Hematopoietic multipotent progenitor cell treated with erythropoietin and hydrocortisone succinate and interleukin-3 and kit ligand, for 17 days (in vitro differentiated cells): ENCODE measurements at places on chromosomes 5 and 9.

DNA sequence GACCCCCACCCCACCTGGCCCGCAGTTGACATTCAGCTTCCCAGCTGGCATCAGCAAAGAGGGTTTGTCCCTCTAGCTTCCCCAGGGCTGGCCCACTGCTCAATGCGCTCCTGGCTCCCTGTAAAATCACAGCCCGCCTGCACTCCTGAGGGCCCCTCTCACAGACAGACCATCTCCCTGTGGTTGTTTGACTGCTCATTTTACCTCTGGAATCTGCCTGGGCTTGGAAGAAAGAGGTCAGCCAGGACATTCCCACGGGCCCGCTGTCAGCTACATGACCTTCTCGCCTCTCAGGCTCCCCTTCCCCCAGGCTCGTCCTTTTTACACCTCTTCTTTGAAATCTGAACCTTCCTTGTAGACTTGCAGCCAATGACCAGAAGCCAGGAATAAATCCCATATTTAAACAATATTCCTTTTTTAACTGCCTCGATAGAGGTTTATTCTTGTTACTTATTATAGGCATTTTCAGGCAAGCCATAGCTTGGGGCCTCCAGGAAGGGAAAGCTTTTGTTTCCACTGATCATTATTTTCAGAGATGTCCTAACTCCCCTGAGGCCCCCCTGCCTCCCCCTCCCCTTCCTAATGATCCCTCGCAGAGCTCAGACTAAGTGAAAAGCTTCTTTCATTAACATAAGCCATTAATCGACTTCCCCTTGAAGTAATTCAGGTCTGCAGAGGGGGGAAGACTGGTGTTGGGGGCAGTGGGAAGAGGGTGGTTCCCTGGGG lies 76.3 kb upstream of the IQGAP2 start:
- DNase-seq = no peak

GRCh38 chr9:76415731-76416130 lies 21.5 kb upstream of the RFK start:
- no peak for DNase-seq

- no peak for DNase-seq
Measured at GRCh38 chr9:130660683-130661450, 3.5 kb upstream of the PRDM12 start.

DNA sequence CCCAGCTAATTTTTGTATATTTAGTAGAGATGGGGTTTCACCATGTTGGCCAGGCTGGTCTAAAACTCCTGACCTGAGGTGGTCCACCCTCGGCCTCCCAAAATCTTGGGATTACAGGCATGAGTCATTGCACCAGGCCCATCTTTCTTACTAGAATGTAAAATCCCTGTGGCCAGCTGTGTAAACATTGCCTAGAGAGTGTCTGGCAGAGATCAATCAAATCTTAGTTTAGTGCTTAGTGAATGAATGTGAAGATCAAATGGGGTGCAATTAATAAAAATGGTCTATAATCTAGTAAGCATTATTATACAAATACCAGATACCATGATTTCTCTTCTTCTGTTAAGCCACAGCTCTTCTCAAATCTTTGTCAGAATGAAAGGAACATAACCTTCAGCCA lies 289.9 kb downstream of the KCTD16 start:
- DNase-seq = no peak

DNA sequence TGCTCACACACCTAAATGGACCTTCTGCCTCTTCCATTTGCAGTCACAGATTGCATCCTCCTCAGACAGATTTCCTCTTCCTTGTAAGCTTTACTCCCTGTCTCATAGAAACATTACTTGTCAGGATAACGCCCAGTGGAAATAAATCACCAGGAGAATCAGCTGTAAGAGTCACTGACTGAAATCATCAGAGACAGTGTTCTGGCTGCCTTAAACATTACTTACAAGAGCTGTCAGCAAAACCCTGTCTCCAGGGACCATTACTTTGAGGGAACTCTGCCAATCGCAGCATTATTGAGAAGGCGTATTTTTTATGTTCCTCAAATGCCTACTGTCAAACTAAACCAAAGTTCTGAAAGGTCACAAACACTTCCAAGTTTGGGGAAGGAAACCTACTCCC lies 5.9 kb downstream of the DPYSL3 start:
- no peak for DNase-seq

DNA sequence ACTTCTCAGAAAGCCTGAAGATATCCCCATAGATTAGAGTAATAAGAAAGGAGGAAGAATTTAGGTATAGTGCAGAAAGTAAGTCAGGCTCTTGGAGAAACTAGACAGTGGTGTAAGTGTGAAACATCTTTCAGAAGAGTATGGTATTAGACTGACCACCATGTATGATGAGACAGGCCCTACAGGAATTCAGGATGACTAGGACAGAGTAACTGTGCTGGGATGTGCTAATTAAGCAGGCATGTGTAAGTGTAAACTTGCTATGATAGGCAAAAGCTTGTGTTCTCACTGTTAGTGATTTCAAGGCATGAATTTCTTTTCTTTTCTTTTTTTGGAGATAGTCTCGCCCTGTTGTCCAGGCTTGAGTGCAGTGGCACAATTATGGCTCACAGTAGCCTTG lies 70.8 kb downstream of the RAB24 start:
- no peak for DNase-seq

- DNase-seq = no peak
Measured at GRCh38 chr5:114830114-114830513, 339.6 kb downstream of the TRIM36 start.

DNA sequence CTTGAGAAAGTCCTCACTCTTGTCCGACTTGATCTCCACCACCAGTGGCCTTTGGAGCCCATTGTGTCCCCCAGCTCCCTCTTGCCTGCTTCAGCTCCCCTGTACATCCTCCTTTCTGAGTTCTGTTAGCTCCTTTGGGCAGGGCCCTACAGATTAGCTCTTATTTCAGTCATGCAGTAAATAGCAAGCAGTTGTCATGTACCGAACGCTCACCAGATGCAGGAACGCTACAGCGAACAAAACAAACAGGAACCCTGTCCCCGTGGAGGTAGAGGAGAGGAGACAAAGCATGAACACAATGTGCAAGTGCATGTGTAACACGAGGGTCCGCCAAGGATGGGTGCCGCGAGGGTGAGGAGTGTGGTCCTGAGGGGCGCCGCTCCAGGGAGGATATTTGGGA lies 111.3 kb downstream of the PDZD2 start:
- no peak for DNase-seq

DNA sequence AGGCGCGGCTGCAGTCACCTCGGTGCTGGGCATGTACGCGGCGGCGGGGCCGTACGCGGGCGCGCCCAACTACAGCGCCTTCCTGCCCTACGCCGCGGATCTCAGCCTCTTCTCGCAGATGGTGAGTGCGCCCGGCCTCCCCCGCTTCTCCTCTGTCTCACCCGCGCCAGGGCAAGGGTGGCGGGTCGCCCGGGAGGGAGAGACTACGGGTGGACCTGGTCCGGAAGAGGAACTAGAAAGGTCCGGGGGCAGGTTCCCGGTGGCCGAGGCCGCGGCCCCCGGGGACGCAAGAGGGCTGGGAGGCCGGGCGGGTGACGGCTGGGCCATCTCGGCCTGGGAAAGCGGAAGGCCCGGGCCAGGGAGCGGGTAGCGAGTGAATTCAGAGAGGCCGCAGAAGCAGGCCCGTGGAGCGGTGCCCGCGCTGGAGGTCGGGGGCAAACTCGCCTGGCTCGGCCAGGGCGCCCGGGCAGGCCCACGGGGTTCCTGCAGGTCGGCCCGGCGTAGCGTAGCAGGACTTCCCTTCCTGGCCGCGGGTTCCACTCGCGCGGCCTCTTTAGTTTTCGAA lies 711 bp downstream of the IRX1 start:
- no peak for DNase-seq

GRCh38 chr5:74056789-74057164 lies 430.8 kb downstream of the ARHGEF28 start:
- no peak for DNase-seq

DNA sequence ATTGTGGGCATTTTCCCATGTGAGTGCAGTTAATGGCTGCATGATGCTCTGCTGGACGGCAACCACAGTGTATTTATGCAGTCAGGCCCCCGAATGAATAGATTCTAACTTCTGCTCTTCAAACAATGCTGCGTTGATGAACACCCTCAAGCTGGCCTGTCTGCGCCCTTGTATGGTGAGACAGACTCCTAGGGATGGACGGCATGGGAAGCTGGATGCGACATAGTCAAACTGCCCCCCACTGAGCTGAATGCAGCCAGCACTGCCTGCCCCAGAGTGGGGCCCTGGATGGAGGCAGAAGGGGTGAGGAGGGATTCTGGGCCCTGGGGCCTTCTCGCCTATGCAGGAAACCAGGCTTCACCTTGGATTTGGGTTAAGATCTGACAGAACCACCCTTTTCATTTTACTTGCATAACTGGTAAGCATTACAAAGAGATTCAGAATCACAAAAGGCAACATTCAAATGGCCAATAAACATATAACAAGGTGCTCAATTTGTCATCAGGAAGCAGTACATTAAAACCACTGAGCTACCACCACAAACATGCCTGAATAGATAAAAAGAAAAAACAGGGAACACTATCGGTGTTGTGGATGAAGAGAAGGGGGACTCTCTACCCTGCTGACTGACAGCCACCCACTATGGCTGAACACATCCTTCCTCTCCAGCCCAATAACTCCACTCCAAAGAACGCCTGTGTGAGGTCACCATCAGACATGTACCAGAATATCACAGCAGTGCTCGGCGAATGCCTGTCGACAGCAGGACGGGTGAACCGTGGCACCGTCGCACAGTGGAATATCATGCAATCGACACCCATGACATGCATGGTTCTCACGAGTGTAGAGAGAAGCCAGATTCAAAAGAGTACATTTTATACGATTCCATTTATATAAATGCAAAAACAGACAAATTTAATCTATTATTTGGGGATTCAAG lies 79.1 kb downstream of the RAPGEF1 start:
- no peak for DNase-seq

DNA sequence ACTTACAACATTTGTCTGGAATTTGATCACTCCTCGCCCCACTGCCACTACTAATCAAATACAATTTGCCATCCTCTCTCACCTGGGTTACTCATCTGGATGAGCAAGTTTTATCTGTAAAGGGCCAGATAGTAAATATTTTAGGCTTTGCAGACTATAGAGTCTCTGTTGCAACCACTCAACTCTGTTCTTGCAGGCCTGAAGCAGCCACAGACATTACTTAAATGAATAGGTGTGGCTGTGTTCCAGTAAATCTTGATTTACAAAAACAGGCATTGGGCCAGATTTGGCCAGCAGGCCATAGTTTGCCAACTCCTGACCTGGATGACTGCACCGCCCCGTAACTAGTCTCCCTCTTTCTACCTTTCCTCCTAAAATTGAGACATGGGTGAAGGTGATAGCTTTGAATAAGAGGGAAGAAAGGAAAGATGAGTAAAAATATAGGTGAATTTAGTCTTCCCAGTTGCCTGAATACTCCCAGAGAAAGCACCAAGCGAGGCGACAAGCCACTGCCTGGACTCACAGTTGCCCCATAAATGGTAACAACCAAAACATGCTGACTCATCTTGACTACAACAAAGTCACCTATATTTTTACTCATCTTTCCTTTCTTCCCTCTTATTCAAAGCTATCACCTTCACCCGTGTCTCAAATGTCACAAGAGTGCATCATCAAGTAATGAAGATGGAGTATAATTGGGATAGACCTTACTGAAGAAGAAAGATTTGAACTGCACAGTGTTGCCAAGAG lies 32.5 kb upstream of the SCAMP1 start:
- no peak for DNase-seq

GRCh38 chr9:95595721-95596295 lies 79.0 kb upstream of the PTCH1 start:
- DNase-seq = no peak
